ENCODE measurements at places on chromosomes 5 and 9.

- no peak for DNase-seq
These were observed 60.6 kb downstream of the AUH start for GRCh38 chr9:91301161-91301560.

DNA sequence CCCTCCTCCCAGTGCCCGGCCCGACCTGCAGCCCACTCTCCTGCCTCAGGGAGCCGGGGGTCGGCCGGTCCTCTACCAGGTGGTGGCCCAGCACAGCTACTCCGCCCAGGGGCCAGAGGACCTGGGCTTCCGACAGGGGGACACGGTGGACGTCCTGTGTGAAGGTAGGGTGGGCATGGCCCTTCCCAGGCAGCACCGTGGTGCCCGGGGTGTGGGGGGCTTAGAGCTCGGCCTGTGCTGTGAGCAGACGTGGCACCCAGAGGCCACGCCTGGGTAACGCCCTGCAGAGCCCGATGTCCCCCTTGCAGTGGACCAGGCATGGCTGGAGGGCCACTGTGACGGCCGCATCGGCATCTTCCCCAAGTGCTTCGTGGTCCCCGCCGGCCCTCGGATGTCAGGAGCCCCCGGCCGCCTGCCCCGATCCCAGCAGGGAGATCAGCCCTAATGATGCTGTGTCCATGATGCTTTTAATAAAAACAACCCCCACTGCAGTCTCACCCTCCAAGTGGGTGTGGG, 7.2 kb downstream of the ENTPD8 start:
- no peak for DNase-seq

GRCh38 chr5:39160576-39161213, 58.7 kb downstream of the FYB1 start:
- DNase-seq, result no peak

GRCh38 chr5:168658394-168658793, 79.2 kb upstream of the PANK3 start:
- no peak for DNase-seq

DNA sequence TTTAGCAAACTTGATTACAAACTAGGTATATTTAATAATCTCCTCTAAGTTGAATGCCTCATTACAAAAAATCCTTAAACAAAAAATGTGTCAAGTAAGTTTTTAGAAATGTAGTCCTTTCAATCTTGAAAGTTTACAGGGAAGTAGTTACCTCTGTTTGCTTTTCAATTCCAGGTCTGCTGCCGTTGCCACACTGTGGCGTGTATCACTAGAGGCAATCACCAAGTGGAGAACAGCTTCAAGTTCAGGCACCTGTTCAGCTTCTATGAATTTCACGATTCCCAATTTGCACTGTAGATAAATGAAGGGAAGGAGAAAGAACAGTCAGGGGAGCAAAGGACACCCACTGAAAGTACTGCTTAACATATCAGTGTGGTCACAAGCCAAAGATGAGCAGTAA, 51.1 kb downstream of the ECPAS start:
- no peak for DNase-seq

- no peak for DNase-seq
These were observed 53.0 kb upstream of the WWC1 start for GRCh38 chr5:168238463-168238862.

- DNase-seq, result no peak
These were observed 46.3 kb upstream of the NR3C1 start for GRCh38 chr5:143449772-143450171.

DNA sequence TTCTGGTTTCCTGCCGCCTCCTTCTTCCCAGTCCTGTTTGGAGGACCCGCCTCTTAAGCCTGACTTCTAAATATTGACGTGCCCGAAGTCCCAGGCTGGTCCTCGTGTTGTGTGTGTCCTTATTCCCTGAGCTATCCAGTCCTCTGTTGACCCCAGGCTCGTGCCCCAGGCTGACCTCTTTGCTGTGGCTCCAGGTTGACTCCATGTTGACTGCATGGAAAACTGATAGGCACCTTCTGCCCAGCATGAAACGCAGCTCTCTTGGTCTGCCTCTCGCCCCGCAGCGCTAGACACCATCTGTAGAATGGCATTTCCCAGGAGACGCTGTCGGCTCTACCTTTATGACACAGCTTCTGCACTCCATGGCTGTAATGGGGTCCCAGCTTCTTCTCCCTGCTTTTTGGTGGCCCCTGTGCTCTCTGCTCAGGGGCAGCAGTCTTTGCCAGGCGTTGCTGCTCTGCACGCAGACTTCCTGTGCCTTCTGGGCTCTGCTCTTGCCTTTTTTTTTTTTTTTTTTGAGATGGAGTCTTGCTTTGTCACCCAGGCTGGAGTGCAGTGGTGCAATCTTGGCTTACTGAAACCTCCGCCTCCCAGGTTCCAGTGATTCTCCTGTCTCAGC, 28.4 kb downstream of the EHMT1 start:
- no peak for DNase-seq

GRCh38 chr9:30722065-30722464, 1662.4 kb upstream of the ACO1 start:
- DNase-seq, result no peak

DNA sequence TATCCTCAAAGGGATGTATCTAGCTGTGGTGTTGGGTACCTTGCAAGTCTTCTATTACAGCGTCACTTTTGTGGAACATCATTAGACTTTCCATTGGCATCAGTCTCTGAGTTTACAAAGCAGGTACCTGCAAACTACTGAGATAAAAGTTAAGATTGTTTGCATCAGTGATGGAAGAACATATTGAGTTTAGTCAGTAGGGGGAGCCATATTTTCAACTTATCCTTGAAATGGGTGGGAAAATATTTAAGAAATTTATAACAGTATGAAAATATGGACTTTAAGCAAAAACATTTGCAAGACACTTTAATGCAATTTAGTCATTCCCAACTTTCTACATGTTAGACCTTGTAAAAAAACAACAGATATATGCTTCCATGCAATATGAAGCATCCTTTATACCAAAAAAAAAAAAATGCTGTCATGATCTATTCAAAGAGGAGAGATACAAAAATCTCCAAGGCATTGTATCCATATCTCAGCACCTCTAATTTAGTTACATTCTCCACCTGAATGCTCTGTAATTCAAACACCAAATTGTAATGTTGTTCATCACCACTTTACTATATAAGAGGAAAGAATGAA, 98.6 kb upstream of the ADAMTS19 start:
- no peak for DNase-seq

All from activated CD4-positive, alpha-beta T cell treated with anti-CD3 and anti-CD28 coated beads, Interleukin-2, amount 50 U/mL, for 4 hours (primary cell).